ENCODE measurements at places on chromosomes 7 and 10.

GRCh38 chr7:111910656-111911055, 295.5 kb downstream of the DOCK4 start:
- no peak for DNase-seq

GRCh38 chr10:49612513-49613164, 1.2 kb upstream of the CHAT start:
- DNase-seq: no peak

DNA sequence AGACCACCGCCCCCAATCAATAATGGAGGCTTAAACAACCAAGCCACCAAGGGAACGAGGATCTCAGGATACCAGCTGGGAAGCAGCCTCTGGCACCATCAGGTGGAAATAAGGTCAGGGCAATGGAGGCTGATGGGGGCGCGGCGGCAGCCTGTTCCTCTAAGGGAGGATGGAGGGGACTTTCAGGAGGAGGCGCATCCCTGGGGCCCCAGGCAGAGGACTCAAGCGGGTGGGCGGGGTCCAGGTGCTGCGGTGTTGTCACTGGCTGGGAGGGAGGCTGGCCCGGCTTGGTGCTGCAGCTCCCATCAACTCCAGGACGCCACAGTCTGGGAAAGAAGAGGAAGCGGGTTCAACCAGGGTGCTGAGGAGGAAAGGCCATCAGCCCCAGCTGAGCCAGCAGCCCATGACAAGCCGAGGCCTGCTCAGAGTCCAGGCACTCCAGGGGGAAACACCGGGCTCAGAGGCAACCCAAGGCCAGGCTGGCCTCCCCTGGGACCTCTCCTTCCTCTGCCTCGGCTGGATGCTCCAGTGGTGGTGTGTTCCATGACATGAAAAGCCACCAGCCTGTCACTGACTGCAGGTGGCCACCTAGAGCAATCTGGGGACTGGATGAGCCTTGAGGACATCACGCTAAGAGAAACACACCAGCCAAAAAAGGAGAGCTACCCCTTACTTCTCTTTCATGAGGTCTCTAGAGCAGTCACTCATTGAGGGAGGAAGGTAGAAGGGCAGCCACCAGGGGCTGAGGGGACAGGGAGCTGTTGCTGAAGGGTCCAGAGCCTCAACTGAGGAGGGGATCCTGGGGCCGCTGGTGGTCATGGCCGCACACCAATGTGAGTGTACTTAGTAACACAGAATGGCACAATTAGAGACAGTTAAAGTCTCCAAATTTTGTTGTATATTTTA, 4.6 kb downstream of the GIGYF1 start:
- DNase-seq: no peak

DNA sequence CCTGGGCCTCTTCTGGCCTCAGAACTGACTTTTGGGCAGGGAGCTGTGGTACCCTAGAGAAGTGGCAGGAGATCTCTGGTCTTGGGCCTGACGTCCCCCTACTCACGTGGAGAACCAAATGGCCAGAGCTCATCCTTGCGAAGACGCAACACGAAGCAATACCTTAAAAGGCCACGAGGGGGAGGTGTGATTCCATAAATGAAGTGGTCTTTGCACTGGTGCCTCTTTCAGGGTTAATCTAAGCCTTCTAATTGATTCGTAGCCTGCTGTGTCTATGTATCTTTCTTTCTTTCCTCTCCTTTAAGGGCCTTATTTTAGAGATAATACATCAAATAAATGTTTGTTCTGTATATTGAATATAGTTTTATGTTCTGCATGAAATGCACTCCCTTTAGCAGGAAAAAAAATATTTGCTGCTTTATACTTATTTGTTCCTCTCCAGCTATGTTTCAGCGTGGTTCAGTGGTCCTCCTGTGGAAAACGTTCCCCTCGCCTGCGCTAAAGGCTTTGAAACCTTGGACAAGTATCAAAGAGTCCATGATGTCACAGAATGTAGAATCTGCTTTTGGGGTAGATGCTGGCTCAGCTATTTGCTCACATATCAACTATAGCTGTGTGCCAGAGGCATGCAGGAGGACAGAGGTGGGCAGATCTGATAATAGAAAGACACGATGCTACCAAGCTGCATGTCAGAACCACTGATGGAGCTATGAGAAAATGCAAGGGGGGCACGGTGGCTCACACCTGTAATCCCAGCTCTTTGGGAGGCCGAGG, 41.0 kb downstream of the STRA8 start:
- peak; percentile 69 for DNase-seq

- no peak for DNase-seq
Observed at GRCh38 chr10:63409465-63410027, 56.2 kb downstream of the JMJD1C start.

DNA sequence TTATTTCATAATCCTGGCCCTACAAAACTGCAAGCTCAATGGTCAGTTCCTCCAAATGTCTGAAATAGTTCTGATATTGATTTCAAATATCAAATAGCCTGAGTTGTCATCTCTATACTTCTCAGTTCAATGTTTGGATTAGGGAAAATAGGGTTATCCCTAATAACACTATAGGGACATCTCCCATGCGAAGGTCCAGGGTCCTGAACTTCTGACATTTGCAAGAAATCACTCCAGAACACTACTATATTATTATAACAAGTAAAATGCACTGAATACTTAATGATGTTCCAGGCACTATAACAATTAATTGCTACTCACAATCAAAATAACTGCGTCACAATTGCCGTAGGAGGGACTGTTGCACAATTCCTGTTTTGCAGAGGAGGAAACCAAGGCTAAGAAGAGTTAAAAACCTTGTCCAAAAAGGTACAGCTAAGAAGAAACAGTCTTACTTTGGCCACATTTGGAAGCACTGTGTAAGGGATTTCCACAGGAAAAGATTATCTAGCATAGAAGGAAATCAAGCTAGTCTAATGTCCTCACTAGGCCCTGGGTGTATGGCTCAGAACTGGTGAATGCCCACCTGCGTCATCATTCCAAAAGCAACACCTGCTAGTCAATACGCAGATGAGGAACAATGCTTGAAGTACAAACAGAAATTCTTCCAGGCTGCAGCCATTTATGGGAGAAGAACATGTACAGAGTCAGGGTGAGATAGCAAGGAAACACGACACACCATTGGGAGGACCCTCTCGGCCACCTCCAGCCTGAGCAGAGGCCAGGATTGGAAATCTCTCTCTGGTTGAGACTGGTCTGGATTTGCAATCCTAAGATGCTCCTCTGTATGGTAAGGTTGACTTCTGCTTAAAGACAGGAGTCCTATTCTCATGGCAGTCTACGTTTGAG, 48.3 kb downstream of the ABLIM1 start:
- DNase-seq: no peak

DNA sequence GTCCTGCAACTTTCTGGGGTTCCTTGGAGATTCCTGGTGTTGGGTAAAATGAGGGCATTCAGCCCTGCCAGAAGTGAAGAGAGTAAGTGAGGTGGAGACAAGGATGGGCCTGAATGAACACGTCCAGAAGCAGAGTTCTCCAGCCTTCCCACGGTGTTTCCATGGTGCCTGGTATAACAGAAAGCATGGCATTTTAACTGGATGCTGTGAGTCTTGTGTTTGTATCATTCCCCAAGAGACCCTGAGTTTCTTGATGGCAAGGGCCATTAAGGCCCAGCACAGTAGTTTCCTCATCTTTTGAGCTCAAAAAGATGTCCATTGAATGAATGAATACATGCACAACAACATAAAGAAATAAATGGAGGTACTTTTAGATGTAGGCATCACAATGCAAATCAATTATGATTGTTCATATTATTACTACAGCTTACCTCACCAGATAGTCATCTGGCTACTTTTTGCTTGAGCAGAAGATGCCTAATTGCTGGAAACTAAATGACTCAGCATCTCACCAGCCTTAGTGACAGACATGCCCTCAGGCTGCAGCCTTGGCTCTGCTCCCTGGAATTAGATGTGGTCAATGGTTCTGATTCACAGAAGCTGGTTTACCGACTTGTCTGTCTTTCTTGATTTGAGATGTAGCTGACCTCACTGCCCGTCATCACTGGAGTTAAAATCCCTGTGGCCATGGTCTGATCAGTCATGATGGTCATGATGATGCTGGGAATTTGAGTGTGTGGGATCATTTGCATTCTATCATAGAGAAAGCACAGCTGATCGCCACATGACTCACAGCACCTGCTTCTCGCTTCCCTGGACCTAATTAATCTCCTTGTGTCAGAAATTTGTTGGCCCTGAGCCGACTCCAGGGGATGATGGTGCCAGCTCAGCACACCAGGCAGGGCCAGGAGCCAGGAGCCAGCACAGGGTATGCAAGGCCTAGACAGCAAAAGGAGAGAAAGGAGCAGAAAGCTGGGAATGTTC, 83.9 kb downstream of the CXCL12 start:
- DNase-seq: no peak

DNA sequence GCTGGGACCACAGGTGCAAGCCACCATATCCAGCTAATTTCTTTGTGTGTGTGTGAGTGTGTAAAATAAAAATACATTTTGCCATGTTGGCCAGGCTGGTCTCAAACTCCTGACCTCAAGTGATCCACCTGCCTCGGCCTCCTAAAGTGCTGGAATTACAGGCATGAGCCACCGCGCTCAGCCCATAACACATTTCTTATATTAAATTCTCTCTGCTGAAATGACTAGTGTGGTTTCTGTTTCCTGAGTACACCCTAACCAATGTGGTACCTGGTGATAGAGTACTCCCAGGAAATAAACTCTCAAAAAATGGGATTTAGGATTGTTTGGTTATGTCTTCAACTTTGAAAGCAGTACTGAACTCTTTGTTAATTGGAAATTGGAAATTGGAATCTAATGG, 19.4 kb upstream of the FHIP2A start:
- DNase-seq: no peak

GRCh38 chr7:106417273-106417902, 132.6 kb upstream of the NAMPT start:
- no peak for DNase-seq

DNA sequence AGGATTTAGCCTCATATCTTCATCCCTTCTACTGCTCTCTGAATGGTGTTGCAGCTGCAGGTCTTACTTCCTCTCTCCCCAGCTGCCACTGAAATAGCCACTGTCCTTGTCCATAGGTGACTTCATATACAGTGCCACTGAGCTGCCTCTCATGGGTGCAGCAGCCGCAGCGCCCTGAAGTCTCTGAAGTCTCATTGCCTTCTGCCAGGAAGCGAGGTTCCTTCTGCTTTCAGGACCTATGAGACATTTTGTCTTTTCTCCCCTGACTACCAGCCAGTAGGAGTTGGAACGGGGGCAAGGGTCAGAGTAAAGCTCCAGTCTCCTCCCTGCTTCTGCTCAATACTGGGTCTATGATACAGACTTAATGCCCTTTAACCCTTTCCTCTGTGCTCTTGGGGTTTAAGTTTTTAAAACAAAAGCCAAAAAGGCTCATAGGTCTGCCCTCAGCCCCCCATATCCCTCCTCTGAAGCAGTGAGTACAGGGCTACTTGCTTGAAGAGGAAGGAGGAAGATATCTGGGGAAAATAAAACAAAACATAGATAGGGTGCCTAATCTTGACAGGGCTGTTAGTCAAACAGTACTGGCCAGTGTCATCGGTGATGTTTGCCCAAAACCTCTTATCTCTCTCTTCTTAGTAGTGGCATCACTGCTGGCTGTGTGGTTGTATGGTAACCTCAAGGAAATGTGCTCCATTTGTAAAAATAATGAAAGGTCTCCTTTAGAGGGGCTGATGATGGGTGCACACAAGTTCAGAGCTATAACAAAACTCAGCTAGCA, 7.1 kb downstream of the PLCE1 start:
- no peak for DNase-seq

DNA sequence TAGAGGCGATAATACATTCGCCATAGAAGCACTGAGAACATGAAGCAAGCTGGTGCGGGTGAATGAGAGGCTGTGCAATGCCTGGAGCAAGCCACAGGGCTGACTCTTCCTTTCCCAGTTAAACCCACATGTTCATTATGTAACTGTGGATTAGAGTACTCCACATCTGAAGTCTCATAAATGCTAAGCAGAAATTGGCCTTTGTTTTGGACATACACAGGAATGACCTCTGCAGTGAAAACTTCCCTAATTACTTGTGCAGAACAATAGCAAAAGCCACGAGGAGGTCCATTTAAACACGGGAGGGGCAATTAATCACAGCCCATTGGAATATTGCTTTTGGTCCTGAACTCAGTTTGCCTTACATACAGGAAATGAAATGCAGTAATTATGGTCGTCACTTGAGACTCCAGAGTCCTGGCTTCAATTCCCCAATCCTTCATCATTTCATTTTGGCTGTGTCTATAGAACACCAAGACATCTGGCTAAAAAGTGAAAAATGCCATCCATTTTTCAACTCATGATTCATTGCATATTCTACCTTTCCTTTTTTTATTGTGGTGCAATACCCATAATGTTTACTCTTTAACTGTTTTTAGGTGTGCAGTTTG, 78.7 kb upstream of the CXCL12 start:
- DNase-seq: no peak

DNA sequence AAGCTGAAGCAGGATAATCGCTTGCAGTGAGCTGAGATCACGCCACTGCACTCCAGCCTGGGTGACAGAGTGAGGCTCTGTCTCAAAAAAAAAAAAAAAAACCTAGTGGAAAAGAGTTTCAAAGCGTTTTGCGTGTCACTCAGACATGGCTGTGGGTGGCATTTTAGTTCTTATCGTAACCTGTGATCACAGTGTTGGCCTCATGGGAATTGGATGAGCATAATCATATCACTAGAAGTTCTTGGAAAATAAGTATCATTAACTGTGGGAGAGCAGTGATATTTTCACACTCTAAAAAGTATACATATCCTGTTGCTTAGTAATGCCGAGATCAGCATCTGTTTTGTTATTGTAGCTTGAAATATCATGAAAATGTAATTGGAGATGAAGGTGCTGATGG, 92.6 kb downstream of the CREM start:
- DNase-seq: no peak

DNA sequence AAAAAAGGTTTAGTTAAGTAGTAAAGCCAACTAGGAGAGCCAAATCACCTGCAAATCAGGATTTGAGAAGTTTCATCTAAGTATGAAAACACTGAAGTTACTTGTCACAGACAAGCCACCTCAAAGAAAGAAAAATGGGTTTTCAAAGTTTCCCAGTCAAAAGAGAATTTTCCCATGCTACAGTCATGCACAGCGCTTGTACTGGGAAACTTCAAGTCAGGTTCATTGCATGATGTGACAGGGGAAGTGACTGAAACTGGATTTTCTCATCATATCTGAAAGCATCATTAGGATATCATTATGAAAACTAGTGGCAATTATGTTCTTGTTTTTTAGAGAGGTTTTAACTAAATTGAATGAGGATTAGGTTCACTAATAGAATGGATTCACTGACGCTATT, 167.0 kb downstream of the SGMS1 start:
- no peak for DNase-seq

GRCh38 chr7:64651632-64652165, 14.2 kb upstream of the ZNF107 start:
- DNase-seq: no peak

GRCh38 chr7:47416492-47417480, 165.1 kb downstream of the TNS3 start:
- DNase-seq: no peak

- DNase-seq: no peak
Observed at GRCh38 chr10:30694518-30695228, 65.1 kb upstream of the LYZL2 start.

GRCh38 chr7:127949769-127950222, 81.4 kb downstream of the LRRC4 start:
- no peak for DNase-seq

All from CD4-positive, alpha-beta T cell treated with Interleukin-6 for 4 hours (primary cell).